ENCODE measurements at places on chromosomes 16 and 17.
A peak's percentile ranks its signal among the peaks of the same experiment; 100 is the strongest.

GRCh38 chr16:3311496-3311895 is 6.2 kb downstream of the ZNF75A start:
- DNase-seq: no peak

DNA sequence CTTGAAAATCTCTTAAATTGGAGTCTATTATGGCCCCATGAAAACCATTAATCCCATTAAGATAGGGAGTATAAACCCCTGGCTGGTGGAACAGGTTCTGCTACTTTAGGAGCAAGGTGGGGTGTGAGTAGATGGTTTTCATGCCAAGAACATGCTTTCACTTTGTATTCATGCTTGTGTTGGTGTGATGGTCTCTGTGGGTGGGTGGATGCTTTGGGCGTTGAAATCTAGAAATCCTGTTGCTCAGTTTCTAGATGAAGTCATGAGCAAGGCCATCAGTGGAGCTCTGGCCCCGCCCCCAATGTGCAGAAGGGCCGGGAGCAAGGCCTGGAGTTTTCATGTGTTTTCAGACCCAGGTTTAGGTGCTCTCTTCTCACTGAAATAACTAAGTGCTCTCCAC is 20.1 kb downstream of the PLD6 start:
- DNase-seq: no peak

DNA sequence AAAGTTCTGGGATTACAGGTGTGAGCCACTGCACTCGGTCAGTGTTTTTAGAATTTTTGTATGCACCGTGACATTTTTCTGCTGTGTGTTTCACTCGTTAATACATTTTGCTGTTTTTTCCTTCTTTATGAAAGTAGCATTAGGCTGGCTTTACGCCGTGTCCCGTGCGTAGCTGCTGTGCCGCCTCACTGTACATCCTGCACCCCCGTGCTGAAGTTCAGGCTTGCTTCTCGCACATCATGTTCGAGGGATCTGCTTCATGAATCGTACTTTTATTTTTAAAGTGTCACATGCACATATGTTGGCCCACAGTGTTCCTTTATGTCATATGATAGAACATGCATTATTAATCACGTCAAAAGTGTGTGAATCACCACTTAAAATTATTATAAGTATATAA is 84.4 kb upstream of the ZNF750 start:
- DNase-seq: no peak

GRCh38 chr17:29089601-29090044 is 46.7 kb downstream of the PIPOX start:
- DNase-seq: no peak

- DNase-seq: no peak
These were observed 40.0 kb downstream of the RFFL start for GRCh38 chr17:35023538-35023937.

GRCh38 chr17:41516830-41517283 is 1.8 kb downstream of the KRT15 start:
- DNase-seq: no peak

DNA sequence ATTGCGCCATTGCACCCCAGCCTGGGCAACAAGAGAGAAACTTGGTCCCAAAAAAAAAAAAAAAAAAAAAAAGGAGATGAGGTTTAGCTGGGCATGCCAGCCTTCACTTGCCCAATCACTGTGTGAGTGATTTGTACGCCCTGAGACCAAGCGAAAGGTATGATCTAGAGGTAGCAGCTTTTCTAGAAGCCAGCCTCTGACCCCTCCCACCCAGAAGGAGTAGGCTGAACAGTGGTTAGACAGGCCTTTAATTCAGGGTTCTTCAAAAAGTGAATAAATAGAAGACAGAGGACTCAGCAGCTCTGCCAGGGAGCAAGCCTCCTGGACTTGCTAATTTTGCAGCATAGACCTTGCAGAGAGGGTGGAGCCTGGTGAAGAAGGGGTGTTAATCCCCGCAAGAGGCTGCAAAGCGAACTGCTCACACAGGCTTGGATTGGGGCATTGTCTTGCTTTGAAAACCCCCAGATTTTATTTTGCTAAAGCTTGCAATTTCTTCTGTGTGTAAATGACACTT is 7.1 kb upstream of the CYTH1 start:
- DNase-seq: no peak

GRCh38 chr17:79452706-79453105 is 158.1 kb downstream of the RBFOX3 start:
- DNase-seq: no peak

DNA sequence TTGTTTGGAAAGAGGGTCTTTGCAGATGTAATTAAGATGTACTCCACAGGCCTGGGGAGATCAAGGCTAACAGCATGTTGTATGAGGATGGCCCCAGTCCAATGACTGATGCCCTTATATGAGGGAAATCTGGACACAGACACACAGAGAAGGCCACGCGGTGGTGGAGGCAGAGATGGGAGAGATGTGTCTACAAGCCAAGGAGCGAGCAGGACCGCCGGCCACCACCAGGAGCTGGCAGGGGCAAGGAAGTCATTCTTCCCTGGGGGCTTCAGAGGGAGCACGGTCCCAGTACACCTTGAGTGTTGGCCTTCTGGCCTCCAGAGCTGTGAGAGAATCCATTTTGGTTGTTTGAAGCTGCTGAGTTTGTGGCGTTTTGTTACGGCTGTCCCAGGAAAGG is 14.7 kb downstream of the SOCS3 start:
- DNase-seq: no peak

DNA sequence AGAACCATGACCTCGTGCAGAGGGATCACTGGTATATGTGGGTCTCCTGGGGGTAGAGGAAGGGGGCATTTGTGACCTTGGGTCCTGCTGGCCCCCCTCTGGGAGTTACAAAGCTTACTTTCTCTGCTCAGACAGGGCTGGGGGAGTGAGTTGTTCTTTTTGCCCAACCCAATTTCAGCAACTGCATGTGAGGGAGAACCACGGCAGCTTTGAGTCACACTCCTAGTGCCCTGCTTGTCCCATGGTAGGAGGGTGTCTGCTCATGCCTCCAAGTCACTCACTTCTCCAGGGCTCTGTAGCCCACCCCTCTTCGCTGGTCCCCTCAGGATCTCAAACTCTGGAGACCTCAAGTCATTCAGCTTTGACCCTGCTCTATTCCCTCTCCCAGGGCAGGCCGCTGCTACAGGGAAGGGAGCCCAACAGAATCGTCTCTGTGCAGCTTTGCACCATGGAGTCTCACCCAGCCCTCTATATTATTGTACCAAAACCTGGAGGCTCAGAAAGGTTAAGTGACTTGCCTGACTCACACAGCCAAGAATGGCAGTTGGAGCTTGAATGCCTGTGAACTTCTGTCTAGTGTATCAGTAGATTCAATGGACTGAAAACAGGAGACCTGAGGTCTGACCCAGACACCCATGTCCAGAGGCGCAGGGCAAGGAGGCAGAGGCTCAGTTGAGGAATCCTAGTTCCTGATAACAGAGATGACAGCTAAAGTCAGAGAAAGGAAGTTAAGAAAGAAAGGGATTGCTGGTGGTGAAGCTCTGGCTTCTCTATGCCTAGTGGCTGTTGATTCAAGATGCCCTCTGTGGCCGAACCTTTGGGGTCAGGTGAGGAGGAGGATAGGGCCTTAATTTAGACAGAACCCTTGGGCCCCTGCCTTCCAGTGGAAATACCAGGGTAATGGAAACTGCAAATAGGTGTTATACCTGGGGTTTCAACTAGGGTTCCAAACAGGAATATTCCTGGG is 14.6 kb upstream of the ETV4 start:
- DNase-seq: no peak

DNA sequence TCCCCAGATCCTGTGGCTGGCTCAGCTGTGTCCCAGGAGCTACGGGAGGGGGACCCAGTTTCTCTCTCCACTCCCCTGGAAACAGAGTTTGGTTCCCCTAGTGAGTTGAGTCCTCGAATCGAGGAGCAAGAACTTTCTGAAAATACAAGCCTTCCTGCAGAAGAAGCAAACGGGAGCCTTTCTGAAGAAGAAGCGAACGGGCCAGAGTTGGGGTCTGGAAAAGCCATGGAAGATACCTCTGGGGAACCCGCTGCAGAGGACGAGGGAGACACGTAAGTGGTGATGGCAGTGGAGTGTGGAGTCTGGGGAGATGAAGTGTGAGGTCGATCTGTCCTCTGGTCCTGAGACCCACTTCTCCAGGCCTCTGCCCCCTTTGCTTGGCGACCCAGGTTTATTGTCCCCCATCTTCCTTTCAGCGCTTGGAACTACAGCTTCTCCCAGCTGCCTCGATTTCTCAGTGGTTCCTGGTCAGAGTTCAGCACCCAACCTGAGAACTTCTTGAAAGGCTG is 585 bp downstream of the WRAP53 start:
- DNase-seq: no peak

- DNase-seq: no peak
These were observed 971 bp downstream of the MINK1 start for GRCh38 chr17:4833941-4834680.

DNA sequence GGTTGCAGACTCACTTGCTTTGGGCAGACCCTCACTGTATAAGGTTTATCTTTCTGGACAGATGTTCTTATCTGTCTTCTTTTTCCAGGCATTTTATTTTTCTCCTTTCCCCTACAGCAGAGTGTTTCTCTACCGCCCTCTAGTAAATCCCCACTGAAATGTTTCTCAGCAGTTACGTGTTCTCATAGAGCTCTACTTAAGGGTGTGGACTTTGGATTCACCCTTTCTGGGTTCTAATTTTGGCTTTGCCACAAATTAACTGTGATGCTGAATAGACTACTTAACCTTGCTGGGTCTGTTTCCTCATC is 2.0 kb downstream of the ADAT1 start:
- DNase-seq: no peak

DNA sequence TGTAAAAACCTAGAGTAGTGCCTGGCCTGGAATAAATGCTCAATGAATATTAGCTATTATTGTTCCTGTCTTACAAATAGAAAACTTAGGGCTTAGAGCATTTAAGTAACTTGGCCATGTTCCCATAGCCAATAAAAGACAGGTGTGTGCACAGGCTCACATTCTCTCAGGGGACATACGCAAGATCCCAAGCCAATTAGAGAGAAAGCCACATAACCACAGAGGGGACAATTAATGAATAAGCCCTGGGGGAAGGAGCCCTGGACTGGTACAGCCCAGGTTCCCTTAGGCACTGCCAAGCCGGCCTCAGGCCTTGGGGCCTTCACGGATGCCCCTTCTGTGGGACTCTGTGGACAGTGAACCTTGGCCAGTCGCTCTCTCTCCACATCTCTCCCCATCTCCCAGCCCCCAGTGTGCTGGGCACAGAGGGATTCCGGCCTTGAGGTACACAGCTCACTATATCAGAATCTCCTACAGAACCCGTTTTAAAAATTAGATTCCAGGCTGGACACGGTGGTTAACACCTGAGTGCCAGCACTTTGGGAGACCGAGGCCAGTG is 27.3 kb upstream of the ABCC12 start:
- DNase-seq: no peak

DNA sequence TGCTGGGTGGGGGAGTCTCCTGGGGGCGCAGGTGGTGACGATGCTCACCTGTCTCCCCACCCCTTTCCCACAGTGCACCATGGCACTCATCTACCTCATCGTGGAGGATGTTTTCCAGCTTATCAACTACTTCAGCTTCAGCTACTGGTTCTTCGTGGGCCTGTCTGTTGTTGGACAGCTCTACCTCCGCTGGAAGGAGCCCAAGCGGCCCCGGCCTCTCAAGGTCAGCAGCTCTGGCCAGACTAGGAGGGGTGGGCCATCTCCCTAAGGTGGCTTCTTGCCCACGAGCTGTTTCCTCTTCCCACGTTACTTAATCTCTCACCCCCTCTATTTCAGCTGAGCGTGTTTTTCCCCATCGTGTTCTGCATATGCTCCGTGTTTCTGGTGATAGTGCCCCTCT is 14.5 kb downstream of the SLC7A6OS start:
- DNase-seq: no peak

DNA sequence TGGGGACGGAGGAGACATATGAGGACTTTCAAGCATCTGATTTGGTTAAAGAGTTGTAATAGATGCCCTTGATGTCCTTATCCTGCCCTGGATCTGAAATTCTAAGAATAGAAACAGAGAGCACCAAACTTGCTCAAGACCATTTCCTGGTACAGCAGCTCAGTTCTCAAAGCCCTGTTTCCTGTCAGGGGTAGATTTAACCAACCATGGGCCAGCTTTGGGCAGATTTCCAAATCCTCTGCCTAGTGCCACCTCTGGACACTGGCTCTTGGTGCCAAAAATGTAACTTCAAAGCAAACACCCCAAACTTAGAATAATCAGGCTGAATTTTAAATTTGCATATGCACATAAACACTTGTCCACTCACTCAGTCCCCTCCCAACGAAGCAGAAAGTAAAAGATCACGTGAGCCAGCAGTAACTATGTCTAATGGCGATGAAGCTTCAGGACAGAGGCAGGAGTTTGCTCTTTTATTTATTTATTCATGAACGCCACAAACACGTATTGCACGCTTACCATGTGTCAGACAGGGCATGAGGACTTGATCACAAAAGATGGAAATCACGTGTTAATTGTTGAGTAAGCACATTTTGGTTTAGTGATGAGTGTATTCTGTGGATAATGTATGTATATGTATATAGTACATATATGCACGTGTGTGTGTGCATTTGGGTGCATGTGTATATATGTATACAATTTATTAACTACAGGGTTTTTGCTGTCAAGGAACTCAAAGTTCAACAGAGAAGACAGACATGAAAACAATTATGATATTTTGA is 23.1 kb upstream of the SDK2 start:
- no peak for DNase-seq

- peak; percentile 7 for DNase-seq
These were observed 48.0 kb upstream of the RBFOX3 start for GRCh38 chr17:79658811-79659207.

DNA sequence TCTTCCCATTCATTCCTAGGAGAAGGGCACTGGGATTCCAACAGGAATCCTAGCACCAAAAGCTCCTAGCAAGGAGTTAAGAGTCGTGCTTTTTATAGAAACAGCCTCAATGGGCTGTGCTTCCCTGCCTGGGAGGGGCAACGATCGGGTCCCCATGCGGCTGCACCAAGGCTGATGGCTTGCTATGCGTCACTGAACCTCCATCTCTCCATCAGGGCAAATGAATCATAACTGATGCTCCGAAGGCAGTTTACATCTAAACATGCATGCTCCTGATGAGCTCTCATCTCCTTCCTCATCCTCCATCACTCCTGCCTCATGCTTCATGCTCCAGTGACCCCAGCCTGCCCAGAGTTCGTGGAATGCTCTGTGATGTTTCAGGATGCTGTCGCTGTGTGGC is 270.5 kb downstream of the FOXL1 start:
- no peak for DNase-seq

DNA sequence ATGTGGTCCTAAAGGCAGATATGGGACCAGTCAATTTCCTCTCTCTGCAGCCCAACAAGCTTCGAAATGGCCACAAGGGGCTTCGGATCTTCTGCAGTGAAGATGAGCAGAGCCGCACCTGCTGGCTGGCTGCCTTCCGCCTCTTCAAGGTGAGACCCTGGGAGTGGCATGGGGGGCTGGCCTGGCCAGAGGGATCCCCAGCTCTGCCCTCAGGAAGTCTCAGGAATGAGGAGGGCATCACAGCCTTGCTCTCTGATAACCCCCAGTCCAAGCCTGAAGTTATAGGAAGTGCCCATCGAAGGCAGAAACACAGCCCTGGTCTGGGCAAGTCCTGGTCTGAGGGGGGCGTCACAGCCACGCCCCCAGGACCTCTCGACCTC is 7.1 kb downstream of the GRB7 start:
- no peak for DNase-seq
